Left cardiac atrium (tissue), 4 donors: ENCODE measurements at places on chromosomes 12 and 14. TPM values are rescaled to one million over a fixed set of nuclear protein-coding genes. Genes with fewer than 3 reads are reported as not detected.

- no peak for DNase-seq
These were observed 11.6 kb downstream of the STX2 start for GRCh38 chr12:130827432-130827831.

DNA sequence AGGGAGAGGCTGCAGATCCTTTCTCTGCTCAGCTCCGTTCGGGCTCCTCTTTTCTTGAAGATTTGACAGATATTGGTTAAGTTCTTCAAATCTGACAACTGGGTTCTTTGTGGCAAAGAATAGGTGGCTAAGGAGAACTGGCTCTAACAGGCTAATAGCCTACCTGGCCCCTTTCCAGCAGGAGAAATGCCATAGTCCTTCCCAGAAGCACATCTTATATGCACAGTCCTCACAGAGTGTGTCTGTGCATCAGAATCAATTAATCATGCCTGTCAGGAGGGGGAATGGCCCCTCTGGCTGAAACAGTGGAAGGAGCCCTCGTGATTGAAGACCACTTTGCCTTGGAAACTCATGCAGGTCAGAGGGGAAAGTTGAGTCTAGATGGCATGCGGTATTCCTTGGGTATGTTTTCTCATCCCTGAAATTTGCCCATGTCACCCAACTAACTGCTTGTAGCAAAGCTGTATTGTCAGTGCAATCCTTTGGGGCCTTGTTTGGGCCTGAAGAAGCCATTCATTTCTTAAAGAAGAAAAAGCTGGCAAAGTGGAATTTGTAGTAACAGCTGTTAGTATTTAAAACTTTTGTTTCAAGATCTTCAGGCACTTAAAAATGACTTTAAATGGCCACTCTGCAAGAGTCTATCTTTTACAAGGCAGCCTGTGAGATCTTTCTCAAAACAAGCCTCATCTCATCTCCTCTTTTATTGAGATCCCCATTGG is 251.5 kb downstream of the ZFP36L1 start:
- no peak for DNase-seq

DNA sequence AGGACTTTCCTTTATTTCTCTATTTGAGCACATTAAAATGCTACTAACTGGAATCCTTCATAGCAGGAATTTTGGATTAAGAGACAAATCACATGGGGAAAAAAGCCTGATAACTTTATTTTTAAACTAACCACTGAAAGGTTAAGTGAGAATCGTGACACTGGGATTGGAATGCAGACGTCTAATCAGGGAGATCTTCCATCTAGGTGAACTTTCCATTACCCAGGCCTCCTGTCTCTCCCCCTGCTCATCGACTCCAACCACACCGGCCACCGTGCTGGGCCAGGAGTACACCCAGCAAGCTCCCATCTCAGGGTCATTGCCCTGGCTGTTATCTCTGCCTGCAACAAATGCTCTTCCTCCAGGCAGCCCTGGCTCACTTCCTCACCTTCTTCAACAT is 19.0 kb downstream of the PTGER2 start:
- no peak for DNase-seq

DNA sequence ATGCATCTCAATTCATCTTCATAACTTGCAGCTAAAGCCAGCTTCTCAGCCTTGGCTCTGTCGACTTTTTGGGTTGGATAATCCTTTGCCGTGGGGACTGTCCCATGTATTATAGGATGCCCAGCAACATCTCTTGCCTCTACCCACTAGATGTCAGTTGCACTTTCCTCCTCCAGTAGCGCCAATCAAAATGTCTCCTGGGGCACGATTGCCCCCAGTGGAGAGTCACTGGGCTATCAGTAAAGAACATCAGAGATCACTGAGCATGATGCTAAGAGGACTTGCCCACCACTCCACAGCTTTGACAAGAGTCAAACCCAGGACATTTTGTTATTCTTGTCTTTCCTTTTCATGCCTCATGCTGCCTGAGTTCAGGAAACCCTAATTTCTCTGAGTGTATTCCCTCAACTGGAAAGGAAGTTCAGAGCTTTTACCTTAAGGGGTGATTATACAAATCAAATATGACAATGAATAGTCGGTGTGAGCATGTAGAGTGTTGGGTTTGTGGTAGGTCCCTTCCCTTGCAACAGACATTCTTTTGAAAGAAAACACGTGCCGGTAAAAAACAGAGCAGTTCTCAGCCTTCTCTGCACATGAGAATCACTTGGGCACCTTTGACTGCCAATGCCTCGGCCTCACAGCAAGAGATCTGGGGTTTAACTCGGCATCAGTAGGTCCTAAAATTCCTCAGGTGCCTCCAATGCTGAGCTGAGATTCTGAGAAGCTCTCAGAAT is 980.6 kb downstream of the VRK1 start:
- no peak for DNase-seq

DNA sequence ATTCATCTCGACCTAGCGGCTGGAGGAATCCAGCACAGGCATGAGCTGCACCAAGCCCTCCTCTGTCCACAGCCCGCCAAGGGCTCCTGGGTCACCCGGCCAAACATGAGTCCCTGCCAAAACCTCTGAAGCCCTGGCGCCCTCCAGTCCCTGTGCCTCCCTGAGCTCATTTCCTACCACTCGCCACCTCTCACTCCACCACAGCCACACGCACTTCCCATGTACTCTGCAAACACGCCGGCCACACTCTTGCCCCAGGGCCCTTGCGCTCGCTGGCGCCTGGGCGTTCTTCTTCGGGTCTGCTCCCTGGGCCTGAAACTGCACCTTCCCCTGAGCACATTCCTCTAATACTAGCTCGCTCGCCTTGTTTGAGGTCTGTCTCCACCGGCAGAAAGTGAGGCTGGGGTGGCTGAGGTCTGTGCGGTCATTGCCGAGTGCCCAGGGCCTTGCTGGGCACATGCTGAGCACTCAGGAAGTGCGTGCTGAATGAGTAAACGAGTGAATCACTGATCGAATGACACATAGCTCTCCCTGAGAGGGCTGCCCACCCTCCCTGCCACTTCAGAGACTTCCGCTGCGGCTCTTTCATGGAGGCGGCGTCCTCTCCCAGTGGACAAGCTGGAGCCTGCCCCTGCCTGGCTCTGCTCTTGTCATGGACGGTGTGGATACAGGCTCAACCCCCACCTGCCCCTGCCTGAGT is 33.7 kb upstream of the DLK1 start:
- DNase-seq: no peak

- DNase-seq: peak; percentile 34
These were observed 95.9 kb downstream of the OTOGL start for GRCh38 chr12:80195074-80195726.

DNA sequence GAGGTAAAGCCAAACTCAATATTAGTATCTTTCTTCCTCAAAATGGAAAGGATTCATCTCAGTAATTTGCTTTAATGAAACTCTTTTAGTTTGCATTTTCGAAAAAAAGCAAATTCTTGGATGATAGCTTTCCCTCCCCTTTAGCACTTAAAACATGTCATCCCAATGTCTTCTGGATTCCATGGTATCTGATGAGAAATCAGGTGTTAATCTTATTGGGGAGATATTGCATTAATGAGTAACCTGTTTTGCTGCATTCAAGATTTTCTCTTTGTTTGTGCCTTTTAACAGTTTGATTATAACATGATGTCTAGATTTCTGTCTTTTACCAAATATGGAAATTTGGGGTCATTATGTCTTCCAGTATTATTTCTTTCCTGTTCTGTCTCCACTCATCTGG is 405.1 kb upstream of the FOXG1 start:
- DNase-seq: no peak

DNA sequence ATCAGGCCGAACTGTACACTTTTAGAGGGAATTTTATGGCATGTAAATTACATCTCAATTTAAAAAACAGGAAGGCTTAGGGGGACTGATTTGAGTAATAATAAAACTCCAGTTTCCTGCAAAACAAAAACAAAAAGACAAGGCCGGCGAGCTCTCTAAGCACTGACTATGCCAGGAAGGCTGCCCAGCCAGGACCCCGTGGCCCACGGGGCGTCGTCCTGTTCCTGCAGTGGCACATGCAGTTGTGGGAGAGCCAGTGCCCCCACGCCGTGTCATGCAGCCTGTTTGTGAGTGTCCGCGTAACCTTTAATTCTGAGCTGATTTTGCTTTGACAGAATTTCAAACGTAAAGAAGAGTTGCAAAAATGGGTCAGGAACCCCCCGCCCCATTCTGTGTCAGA is 10.5 kb downstream of the XRCC3 start:
- no peak for DNase-seq

- peak; percentile 39 for DNase-seq
These were observed 1482.5 kb upstream of the TMEM132C start for GRCh38 chr12:126784328-126784921.

DNA sequence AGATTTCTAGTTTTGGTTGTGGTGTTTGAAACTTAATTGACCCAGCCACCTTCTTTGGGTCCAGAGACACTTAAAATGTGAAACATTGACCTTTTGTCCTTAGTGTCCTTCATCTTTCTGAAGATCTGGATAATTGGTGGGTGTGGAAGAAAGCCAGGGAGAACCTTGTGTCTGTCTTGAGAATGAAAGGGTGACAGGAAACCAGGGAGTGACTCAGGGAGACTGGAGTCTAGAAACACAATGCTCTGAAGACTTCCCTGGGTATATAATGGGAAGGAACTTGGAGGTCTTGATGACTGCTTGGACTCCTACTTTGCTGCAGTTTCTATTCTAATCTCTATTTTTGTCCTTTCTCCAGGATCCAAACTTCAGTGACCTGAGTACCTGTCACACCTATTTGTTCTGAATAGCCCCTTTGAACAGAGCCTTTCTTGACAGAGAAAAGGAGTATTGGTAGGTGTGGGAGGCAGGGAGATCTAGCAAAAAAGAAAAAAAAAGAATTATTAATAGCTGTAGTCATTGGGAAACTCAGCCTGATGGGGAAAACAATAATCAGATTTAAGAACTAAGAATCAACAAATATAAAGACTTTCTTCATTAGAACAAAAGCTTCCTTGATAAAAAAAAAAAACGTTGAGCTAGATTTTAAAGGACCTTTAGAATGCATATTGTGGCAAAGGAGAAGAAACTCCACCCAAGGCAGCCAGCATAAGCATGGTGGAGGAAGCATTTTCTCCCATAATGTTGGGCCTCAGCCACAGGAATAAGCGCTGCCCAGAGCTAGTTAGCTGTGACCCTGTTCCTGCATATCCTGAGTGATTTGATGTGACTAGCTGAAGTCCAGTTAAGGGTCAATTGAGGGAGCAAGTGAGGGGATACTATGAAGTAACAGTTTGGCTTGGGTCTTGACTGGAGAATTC is 77.9 kb upstream of the HOXC13 start:
- no peak for DNase-seq

- DNase-seq: no peak
These were observed 46.6 kb upstream of the CDKN3 start for GRCh38 chr14:54350203-54350602.

GRCh38 chr14:37668646-37669045 is 73.2 kb downstream of the TTC6 start:
- no peak for DNase-seq

GRCh38 chr12:1204581-1205121 is 213.6 kb downstream of the ERC1 start:
- DNase-seq: no peak

DNA sequence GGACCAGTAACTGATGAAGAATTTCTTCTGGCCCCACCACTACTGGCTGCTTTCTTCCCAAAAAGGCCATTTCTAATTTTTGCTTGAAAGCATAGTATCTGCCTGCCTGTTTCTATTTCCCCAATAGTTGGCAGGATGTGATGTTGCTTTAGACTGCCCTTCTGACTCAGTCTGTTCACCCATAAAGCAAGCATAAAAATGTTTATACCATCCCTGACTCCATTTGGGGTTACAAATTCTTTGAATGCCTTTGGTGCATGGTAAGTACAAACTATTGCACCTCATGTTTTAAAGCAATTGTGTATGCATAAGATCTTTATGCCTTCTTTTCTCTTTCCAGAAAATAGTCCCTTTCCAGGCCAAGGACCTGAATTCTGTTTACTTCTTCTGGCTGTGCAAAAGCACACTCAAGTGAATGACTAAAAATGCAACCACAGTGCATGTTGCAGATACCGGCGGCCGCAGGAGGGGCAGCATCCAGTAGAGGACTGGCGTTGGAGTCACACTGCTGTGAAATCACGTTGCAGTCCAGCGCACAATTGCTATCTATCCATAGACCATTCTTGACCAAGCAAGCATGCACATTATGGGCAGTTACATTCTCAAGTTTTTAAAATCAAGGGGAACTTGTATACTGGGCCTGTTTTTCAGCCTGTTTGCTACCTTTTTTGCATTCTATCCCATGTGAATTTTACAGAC is 82.4 kb downstream of the SLC5A8 start:
- DNase-seq: no peak

- no peak for DNase-seq
These were observed 9.2 kb downstream of the TUNAR start for GRCh38 chr14:95885866-95886265.

GRCh38 chr14:54354096-54354495 is 42.7 kb upstream of the CDKN3 start:
- DNase-seq: no peak

- DNase-seq: no peak
These were observed 25.7 kb downstream of the SFSWAP start for GRCh38 chr12:131736446-131737149.

GRCh38 chr12:112841906-112842305 is 50.4 kb downstream of the RPH3A start:
- no peak for DNase-seq

DNA sequence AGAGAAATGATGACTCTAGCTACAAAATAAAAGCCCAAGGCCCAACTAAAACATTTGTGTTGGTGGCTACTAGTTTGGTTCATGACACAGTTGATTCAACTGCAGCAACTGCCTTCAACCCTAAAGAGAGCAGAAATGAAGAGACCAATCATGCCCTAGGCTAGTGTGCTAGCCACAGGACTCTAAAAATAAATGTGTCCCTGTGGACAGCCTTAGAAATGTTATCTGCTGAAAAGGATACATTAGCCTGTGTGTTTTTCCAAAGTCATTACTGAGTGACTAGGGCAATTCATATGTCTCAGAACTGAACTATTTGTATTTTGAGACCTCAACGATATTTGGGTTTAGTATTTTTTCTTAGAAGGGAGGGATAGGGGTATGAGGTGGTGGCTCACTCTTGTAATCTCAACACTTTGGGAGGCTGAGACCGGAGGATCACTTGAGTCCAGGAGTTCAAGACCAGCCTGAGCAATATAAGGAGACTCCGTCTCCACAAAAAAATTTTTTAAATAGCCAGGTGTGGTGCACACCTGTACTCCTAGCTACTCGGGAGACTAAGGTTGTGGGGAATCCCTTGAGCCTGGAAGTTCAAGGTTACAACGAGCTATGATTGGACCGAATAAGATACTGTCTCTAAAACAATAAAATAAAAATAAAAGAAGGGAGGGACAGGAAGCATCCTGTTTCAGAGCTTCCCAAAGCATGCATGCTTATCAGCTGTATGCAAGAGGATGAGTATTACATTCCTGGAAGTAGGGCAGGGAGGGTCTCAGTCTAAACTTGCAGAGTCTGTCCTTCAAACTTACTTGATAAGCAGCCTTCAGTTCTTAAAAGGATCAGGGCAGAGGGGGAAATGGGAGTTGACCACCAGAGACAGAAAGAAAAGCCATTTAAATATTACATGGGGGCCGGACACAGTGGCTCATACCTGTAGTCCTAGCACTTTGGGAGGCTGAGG is 29.6 kb upstream of the NAP1L1 start:
- no peak for DNase-seq

KLHL28 gene
- 10.5 TPM for total RNA-seq

PLA2G1B gene
- total RNA-seq: not detected

LRP1-AS gene
- not detected for total RNA-seq

RNFT2 gene
- 1.6 TPM for total RNA-seq

PCBP2 gene
- 504 TPM for total RNA-seq

EEF1AKMT3 gene
- total RNA-seq: 3.3 TPM

MIPOL1 gene
- total RNA-seq: 11.7 TPM

CLECL1 gene
- not detected for total RNA-seq

MYL2 gene
- 31.0 TPM for total RNA-seq
